ENCODE measurements at places on chromosomes 5 and 9.
A peak's percentile ranks its signal among the peaks of the same experiment; 100 is the strongest.

GRCh38 chr5:29134418-29134817, 2059.1 kb upstream of the CDH6 start:
- no peak for DNase-seq

DNA sequence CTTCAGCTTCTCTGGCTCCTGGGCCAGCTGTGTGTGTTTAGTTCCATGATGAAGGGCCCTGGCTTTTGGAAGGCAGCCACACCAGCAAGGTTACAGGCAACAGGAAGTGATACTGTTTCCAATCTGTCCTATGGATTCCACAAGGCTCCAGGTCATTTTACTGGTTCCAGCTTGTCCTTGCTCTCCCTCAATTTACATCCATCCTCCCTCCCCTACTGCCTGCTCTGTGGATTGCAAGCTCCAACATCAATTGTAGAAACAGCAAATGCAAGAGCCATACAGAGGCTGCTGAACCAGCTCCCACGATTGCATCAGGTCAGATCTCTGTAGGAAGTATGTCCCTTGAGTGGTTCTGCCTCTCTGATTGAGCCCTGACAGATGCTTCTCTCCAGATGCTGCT, 409.8 kb downstream of the NTRK2 start:
- no peak for DNase-seq

- DNase-seq = no peak
Observed at GRCh38 chr5:10581867-10582511, 18.1 kb downstream of the ANKRD33B start.

DNA sequence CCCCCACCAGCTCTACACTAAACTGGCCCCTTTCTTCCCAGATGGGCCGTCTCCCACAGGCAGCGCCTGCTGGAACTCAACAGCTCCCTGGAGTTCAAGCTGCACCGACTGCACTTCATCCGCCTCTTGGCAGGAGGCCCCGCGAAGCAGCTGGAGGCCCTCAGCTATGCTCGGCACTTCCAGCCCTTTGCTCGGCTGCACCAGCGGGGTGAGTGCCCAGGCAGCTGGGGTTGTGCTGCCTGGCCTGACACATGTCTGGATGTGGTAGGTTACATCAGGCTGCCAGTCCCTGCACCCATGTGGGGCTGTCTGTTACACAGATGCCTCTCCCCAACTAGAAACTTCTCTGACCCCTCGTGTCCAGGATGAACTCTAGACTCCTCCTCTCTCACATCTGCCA, 9.8 kb downstream of the NHP2 start:
- no peak for DNase-seq

DNA sequence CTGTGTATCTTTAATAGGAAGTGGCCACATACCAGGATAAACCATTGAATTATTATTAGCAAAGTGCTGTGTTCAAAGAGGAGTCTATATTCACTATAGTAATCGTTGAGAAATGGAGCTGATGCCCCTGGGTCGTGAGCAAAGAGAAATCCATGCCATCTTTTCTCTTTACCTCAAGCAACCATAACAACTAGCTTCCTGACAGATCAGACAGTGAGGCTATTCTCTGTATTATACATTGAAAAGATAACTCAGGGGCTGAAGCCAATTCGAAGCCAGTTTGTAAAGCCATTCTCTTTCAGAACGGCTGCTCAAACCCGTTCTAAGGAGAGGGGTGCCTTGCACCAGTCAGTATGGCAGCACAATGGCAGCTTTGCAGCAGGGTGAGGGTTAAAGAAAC, 680.6 kb downstream of the SEMA5A start:
- DNase-seq = no peak

- no peak for DNase-seq
Observed at GRCh38 chr5:2167671-2168070, 284.9 kb upstream of the IRX4 start.

DNA sequence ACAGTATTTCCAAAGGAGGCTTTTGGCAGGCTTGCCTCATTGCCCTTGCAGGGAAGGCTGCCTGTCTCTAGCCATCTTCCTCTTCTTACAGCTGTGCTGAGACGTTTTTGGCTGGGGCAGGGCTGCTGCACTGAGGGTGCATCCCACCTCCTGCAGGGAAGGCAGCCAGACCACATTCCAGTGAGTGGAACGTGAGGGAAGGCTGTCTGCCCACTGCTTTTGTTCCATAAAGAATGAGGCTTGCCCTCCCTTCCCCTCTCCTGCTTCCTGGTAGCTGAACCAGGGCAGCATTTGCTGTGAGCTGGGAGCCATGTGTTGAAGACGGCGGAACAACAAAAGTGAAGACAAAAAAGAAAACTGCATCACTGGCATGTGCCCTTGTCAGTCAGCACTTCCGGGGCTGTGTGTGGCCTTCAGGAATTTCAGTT, 16.8 kb downstream of the MGAT1 start:
- DNase-seq = no peak

DNA sequence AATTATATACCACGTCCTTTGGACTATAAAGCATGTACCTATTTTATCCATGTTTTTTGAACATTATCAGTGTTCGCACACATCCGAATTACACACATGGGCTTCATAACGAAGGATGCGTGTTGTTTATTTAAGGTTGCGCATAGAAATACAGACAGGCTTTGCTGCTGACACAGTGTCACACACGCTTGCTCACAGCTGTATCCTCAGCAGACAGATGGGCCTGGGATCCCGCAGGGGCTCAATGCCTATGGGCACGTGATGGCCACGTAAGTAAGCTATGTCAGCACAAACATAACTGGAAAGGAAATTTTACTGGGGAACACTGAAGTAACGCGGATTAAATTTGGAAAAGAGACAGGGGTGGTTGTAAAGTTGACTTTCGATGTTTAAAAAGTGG, 76.6 kb downstream of the OTULIN start:
- DNase-seq = no peak

DNA sequence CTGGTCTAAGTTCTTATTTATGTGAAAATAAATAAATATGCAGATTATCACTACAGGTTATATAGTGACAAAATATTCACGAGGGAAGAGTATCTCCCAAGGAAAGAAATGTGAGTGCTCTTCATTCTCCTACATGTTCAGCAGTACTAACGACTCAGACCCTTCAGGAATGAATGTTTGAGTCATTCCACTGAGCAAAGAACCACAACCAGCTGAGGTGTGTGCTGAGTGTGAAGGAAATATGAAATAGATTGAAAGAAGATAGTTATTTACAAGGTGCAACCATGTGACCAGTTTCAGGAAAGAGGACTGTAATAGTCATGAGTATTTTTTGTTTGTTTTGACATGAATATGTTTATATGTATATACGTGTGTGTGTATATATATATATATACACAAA, 228.7 kb downstream of the TUSC1 start:
- no peak for DNase-seq

DNA sequence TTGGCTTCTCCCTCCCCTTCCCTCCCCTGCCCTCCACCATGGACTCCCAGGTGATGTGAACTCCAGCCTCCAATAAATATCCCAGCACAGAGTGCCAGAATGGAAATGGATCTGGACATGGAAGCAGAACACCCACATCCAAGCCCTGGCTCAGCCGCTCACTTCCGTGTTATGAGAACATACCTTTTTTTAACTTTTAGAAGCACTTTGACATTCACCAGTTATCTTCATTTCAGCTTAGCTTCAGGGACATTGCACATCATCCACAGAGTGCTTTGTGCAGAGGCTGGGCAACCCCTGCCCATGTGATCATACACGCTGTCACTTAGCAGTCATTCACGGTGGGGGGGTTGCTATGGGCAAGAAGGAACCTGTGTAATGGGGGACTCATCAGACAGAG, 9.1 kb downstream of the AFAP1L1 start:
- DNase-seq = no peak

GRCh38 chr5:3010301-3010952, 258.9 kb upstream of the IRX2 start:
- no peak for DNase-seq

- DNase-seq = no peak
Observed at GRCh38 chr5:35822511-35822910, 34.2 kb upstream of the IL7R start.

DNA sequence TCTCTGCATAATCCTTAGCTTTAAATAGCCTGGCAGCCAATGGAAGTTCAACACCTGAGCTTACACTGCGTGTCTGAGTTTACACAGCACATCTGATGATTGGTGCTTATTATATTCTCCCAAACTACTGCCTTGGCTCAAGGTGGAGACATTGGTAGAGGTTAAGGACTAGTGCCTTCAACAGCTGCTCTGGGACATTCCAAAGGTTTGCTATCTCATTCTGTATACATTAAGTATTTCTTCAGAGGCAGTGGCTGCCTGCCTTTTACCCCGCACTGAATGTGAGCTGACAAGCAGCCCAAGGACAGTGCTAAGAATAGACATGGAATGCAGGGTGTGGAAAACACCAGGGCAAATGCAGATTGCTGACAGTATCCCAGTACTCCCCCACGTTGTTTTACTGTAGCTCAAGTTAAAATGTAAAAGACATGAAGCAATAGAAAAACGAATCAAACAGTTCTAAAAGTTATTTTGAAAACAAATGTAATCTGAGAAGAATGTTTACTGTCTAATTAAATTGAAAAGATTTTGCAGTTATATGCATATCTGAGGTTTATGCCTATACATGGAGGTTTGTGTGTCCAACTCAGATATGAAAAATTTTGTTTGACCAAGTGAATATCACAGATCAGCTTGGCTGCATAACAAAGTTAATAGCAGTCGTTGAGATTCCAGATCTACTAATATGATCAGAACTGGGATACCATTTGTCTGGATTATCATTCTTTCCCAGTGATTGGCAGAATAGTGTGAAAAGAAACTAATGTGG, 1.8 kb downstream of the HSPB3 start:
- peak; percentile 29 for DNase-seq

DNA sequence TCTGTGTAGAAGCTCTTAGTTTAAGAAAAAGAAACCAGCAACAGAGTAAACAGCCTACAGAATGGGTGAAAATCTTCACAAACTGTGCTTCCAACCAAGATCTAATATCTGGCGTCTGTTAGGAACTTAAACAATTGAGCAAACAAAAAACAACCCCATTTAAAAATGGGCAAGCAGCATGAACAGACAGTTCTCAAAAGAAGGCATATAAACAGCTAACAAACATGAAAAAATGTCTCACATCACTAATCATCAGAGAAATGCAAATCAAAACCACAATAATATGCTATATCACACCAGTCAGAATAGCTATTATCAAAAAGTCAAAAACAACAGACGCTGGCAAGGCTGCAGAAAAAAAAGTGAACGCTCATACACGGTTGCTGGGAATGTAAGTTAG, 83.7 kb upstream of the CCDC152 start:
- DNase-seq = no peak

- DNase-seq = no peak
Observed at GRCh38 chr9:15576350-15577050, 23.7 kb downstream of the CCDC171 start.

GRCh38 chr5:133520062-133520461, 92.3 kb downstream of the FSTL4 start:
- DNase-seq = no peak

GRCh38 chr9:77747163-77747562, 99.0 kb upstream of the GNA14 start:
- no peak for DNase-seq

DNA sequence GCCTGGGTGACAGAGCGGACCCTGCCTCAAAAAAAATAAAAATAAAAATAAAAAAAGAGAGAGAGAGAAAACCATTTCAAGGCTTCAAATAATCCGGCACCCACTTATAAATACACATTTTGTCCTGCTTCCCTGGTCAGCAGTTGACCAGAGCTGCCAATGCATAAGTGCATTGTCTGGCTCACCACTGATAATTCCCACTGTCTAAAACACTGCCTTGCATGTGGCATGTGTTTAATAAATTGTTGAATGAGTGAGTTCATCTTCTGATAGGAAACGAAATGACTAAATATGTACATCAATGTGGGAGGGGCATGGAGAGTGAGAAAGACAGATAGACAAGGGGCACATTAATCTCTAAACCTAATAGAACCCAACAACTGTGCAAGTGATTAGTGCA, 42.9 kb downstream of the MEGF10 start:
- no peak for DNase-seq

GRCh38 chr9:14985419-14985818, 75.2 kb upstream of the FREM1 start:
- DNase-seq = no peak

- DNase-seq = no peak
Observed at GRCh38 chr5:42636946-42637345, 119.7 kb upstream of the CCDC152 start.

DNA sequence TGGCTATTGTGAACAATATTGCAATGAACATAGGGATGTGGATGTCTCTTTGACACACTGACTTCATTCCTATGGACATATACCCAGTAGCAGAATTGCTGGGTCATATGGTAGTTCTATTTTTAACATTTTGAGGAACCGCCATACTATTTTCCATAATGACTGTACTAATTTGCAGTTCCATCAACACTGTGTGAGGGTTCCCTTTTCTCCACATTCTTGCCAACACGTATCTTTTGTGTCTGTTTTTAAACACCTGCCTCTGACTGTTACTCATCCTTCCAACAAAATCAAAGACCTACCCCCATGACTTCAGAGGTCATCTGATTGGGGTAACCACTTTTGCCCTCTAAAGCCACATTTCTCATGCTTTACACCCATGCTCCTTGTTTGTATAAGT, 133.5 kb downstream of the MED27 start:
- no peak for DNase-seq

GRCh38 chr9:129270903-129271431, 92.9 kb upstream of the IER5L start:
- DNase-seq = no peak

- no peak for DNase-seq
Observed at GRCh38 chr5:50827516-50828247, 161.2 kb downstream of the PARP8 start.

- DNase-seq = no peak
Observed at GRCh38 chr9:121267689-121268597, at the start of gene GSN. Gene GSN (plus strand): TSS chr9:121268162. CDS start chr9:121301972, 33,810 bp downstream.

DNA sequence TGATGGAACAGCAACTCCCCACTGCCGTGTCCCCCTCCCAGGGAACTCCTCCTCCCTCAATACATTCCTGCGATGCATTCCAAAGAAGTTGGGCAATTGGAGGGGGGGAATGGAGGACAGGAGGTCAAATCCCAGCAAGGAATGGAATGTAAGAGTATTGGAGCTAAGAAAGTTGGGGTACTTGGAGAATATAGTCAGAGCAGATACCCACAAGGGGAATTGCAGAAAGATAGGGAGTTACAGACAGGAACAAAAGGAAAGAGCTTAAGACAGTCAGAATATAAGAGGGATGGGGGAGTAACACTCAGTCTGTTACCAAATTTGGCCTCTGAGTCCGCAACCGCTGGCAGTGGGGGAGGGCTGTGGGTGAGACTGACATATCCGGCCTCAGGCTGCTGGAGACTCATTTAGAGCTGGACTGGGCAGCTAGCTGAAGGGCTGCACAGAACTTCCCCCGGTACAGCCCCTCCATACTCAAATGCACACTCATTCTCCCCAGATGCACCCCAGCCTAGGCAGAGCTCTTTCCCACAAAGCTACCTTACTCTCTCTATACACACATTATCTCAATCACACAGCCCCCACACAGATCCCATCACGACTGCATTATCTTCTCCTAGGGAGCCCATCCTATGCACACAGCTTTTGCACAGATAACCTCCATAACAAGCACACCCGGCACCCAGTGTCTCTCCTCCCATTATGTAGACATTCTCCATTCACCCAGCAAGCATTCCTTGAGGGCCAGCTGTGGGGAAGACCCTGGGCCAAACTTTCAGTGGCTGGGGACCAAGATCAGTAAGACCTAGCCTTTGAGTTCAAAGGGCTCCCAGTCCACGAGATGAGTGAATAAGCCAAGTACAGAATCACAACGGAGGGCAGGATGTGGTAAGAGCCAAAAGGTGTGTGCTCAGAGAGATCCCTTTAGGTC, 3.7 kb downstream of the TLN1 start:
- peak; percentile 60 for DNase-seq

All from left renal cortex interstitium (tissue), 4 donors.